HEK293T (cell line): ENCODE measurements at places on chromosomes 4 and X.

DNA sequence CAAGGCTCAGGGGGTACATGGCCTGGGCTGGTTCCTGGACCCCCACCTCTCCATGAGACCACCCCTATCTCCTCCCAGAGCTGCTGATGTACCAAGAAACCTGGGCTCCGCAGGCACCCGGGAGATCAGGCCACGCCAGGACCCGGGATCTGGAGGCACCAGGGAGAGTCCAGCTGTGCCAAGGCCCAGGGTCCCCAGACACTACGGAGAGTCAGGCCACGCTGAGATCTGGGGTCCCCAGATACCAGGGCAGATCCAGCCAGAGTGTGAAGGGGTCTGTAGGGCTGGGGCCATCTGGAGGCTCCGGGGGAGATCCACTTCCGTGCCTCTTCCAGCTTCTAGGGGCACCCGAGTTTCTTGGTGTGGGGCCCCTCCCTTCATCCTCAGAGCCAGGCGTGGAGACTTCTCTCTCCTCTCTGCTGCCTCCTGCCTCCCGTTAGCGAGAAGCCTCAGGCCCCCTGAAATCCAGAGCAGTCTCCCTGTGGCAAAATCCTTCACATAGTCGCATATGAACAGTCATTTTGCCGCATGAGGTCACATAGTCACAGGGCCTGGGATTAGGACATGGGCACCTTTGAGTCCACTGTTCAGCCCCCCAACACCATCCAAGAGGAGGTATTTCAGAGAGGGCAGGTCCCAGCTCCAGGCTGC, 9.7 kb downstream of the ABLIM2 start:
- DNase-seq: no peak

DNA sequence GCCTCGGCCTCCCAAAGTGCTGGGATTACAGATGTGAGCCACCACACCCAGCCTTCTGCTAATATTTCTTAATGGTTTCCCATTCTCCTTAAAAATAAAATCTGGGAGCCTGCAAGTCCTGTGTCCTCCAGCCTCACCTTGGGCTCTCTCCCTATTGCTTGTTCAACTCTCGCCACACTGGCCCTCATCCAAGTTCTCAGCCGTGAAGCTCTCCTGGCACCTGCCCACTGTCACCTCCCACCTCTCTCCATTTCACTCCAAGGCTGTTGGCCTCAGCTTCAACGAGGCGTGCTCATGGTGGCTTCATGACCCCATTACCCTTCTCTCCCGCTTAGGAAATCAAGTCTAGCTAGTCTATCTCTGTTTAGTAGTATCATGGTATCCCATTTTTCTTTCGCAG, 9.5 kb upstream of the ETNPPL start:
- DNase-seq: no peak

DNA sequence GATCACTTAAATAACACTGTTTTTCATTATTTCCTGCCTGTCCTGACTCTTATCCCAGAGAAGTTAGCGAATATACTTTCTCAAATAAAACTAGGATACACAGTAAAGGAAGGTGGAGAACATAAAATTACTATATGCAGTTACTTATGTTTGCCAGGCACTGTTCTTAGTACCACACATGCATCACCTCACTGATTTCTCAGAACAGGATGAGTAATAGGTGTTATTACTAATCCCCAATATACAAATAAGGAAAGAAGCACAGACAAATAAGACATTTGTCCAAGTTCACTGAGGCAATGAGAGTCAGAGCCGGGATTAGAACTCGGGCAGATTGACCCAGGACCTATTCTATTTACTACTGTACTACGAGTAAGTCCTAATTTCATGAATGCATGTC, 91.7 kb downstream of the CORIN start:
- no peak for DNase-seq

GRCh38 chrX:82748906-82749505, 759.1 kb upstream of the POU3F4 start:
- no peak for DNase-seq

GRCh38 chr4:160927311-160927710, 1236.5 kb downstream of the FSTL5 start:
- DNase-seq: no peak

- no peak for DNase-seq
Measured at GRCh38 chrX:24777660-24778059, 83.9 kb downstream of the POLA1 start.

- peak; percentile 16 for DNase-seq
Measured at GRCh38 chr4:125750828-125751466, 436.2 kb downstream of the FAT4 start.

GRCh38 chrX:31245714-31246113, 173.9 kb upstream of the FTHL17 start:
- no peak for DNase-seq

DNA sequence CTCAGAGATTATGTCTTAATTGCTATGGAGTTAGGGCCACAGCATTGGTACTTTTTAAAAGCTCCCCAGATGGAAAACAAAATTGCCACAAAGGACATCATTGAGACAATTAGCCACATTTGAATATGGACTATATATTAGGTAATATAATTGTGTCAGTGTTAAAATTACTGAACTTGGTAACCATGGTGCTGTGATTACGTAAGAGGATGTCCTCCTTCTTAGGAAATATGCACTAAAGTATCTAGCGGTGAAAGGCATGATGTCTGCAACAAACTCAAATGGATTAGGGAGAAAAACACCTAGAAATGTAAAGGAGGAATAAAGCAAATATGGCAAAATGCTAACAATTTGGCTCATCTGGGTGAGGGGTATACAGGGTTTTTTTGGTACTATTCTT, 89.9 kb upstream of the PAK3 start:
- no peak for DNase-seq

- no peak for DNase-seq
Measured at GRCh38 chr4:93312299-93312698, 516.3 kb upstream of the ATOH1 start.

GRCh38 chrX:107625739-107626138, 2.6 kb upstream of the PRPS1 start:
- DNase-seq: no peak

GRCh38 chr4:75696581-75696980, 23.4 kb upstream of the G3BP2 start:
- DNase-seq: no peak

DNA sequence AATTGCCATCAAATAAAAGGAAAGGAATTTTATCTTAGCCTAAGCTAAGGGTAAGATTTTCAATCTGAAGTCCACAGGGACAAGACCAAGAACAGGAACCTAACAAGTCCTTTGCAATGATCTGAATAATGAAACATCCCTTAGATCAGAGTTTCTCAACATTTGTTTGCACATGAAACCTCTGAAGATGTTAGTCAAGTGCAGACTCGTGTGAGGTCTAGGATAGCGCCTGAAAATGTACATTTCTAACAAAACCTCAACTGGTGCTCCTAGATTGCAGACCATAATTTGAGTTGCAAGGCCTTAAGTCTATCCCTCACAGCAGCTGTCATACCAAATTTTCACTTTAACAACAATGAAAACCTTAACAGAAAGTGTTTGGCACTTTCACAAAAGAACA, 337.6 kb downstream of the DMD start:
- no peak for DNase-seq

GRCh38 chrX:973010-973632, 239.3 kb downstream of the CRLF2 start:
- DNase-seq: no peak

DNA sequence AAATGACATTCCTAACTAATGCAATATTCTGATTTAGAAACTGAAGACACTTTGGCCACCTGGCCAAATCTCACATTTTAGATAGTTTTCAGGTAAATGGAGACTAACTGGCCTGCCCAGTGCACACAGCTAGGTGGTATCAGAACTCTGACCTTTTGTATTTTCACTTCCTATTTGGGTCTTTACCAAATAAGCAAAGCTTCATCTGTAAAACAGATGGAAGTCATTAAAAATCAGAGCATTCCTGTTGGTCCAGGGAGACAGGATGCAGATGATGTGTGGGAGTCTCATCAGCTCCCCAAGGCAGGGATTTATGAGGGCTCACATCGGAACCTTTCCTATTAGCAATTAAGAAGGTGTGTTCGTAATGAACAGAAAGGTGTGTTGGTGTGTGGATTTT, 57.7 kb downstream of the ARHGAP10 start:
- no peak for DNase-seq

GRCh38 chrX:9526965-9527364, 62.1 kb downstream of the TBL1X start:
- DNase-seq: no peak

DNA sequence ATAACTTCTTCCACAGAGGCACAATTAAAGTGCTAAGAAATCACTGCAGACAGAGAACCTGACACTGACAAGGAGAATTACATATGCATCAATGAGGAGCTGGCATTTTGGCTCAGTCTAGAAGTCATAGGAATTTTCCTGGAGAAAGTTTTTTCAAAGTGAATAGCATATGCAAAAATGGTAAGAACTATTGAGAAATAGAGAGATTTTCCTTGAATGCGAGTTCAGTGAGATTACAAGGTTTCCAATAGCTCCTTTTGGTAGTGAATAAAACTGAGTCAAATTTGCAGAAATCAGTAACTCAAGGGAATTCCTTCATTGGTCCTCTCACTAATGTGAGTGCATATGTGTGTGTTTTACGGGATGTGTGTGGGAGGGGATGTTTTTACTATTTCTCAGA, 557.5 kb downstream of the PPARGC1A start:
- no peak for DNase-seq

DNA sequence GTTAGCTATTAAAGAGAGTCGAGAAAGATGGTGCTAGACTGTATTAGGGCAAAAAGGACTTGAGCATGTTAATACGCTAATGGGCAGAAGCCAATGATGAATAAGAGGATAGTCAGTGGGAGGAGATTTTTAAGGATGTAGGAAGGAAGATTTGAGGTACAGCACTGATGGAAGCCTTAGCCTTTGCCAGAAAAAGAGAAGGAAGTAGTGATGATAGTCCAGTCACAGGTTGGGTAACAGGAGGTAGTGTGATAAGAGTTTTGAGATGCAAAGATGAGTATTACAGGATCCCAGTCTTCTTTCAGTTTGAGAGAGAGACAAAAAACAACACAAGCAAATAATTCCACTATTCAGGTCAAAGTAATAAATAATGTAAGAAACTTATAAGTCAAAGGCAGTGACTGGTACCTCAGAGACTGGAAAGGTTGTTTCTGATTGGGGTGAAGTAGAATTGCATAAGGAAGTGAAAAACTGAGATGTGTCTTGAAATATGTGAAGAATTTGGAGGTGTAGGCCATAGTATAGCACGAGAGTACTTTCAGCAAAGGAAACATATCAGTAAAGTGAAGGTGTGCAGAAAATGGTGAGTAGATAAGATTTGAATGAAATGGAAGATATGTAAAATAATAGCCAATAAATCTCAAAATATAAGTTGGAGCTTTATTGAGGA, 22.1 kb upstream of the NDNF start:
- DNase-seq: no peak

DNA sequence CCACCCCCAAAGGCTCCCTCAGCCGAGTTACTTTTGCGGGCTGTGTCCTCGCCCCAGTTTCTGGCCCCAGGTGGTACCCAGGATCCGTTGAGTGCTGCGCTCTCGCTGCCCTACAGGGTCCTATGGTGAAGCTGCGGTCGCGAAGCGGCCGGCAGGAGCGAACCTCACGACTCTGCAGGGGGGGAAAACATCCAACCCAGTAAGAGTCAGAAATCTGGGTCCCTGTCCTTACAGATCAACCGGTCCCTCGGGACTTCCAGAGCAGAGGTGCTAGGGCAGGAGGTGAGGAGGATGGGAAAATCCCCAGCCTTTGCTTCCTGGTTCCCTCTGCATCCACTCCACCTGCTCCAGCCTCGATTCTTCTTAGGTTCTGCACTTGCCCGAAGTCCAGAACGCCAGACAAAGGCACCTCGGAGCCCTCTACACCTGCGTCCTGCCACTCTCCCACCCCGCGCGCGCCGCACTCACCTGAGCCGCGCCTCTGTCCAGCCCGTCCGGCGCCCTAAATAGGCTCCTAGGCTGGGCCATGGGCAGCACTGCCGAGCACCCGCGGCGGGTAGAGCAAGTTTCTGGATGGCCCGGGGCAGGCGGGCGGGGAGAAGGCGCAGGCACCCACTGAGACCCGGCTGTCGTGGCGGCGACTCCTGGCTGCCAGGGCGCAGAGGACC, at the start of gene HS3ST1:
HS3ST1 (minus strand) TSS at position 664 of the 668 bp plus-strand sequence. CDS start 28,889 bp downstream, outside the sequence.
- no peak for DNase-seq

GRCh38 chr4:164716901-164717300, 37.0 kb upstream of the SMIM31 start:
- peak; percentile 25 for DNase-seq

- no peak for DNase-seq
Measured at GRCh38 chr4:141642711-141643110, 6.3 kb downstream of the IL15 start.

DNA sequence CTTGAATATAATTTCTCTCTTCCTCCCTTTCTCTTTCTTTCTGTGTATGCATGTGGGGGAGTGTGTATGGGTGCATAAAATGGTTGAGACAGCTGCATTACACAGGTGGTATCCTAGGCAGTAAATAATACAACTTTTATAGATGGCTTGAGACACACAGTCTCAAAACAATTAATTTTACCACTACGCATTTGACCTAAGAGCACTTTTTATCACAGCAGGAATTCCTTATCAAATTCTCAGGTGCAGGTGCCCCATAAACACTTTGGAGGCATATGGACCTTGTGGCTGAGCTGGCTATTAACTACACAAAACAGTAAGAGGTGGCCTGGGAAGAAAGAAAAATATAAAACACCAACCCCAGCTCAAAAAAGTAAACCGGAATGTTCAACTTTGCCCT, 91.3 kb downstream of the RASGEF1B start:
- DNase-seq: no peak

DNA sequence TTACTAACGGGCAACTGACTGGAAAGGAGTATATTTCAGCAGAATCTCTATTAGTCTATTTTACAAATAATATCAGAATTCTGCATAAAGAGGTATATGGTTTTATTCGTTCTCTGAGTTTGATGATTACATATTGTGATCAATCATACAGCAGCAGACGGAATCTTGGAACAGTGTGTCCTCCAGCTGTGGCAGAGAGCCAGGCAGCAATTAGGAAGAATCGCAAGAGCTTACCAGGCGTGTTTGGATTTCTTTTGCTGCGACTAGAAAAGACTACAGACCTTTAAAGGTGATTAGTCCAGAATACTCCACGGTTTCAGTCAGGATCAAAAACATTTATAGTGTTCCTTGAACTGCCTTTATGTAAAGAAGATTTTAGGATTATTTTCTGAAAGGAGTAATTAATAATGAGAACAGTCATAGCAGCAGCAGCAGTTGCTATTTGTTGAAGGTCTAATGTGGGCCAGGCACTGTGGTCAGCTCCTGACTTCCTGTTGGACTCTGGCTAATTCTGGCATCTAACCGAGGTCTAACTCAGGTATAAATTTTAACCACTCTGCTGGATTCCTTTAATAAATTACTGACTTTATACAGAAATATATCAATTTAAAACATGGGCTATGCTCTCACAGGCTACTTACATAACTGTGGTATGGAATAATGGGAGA, 225.3 kb upstream of the CXorf66 start:
- DNase-seq: no peak

GRCh38 chr4:76569706-76570105, 134.7 kb downstream of the SHROOM3 start:
- DNase-seq: no peak

- no peak for DNase-seq
Measured at GRCh38 chr4:48683784-48684666, 96.1 kb downstream of the FRYL start.
